ENCODE measurements at places on chromosomes 13 and 19.
A peak's percentile ranks its signal among the peaks of the same experiment; 100 is the strongest.

GRCh38 chr13:110478405-110479214 is 82.9 kb downstream of the RAB20 start:
- DNase-seq: no peak

- DNase-seq: no peak
Observed at GRCh38 chr19:5293612-5294378, 46.8 kb downstream of the PTPRS start.

DNA sequence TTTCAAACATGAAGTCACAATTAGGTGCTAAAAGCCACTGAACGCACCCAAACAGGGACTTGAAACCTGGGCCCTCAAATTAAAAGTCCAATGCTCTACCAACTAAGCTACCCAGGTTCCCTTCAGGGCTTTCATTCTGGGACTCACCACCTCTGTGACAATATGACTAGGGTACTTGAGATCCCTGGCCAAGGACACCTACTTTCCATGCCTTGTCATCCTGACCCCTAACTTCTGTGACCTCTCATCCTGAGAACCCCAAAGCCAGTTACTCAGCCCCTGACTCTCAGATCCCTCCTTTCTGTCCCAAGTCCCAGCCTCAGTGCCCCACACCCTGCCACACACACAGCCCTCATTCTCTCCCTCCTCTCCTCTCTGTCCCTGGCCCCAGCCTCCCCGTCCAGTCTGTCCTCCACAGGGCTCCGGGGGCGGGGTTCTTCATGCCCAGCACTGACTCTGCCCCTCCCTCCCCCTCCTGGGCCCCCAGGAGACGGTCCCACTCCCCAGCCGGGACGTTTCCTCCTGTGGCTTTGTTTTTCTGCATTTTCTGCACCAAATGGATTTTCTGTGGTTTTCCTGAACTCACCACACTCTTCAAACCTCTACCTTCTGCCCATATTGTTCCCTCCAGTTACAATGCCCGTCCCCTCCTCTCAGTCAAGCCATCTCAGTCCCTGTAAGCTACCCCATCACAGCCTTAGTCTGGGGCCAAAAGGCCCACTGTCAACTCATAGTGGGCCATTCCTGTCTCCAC is 7.0 kb downstream of the RCN3 start:
- no peak for DNase-seq

DNA sequence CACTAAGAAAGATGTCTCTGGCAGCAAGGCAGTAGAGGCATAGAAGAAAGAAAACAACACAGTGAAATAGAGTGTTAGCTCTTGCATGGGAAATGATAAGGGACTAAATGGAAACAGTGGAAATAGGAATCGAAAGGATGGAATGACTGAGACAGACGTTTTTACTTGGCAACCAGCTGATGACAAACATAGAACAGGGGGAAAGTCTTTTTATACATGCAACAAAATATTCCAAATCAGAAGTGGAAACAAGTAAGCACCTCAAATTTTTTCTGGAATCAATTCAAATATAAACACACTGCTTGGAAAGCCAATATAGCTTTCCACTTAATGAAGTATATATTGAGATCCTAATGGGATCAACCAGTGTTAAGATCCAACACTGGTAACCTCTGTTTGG is 110.2 kb downstream of the MZT1 start:
- DNase-seq: no peak

DNA sequence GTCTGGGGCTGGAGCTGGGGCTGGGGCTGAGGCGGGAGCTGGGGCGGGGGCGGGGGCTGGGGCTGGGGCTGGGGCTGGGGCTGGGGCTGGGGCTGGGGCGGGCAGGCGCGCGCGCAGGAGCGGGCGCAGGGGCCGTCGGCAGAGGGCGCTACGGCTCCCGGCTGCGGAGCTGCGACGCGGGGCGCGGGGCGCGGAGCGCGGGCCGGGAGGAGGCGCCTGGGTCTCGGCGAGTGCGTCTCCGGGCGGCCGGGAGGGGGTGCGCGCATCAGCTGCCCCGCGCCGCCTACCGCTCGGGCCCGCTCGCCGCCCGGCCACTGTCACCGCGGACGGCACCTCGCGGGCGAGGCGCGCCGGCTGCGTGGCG is 422 bp upstream of the MTUS2 start:
- DNase-seq: peak; percentile 20

DNA sequence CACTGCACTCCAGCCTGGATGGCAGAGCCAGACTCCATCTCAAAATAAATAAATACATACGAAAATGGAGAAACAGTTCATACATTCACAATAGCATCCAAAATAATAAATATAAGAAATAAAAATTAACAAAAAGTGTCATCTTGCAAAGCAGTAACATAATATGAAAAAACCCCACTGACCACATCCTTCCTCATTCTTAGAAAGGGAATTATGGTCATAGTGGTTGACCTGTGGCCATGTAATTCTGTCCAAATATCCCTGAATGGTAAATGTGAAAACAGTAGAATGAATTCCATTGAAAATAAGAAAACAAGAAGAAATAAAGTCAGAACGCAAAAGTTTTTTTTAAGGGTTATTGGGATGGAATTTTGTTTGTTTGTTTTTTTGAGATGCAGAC is 7.0 kb upstream of the CDC42EP5 start:
- no peak for DNase-seq
